ENCODE measurements at places on chromosomes 5 and 9.

GRCh38 chr9:6305954-6306563, 22.1 kb upstream of the TPD52L3 start:
- no peak for DNase-seq

DNA sequence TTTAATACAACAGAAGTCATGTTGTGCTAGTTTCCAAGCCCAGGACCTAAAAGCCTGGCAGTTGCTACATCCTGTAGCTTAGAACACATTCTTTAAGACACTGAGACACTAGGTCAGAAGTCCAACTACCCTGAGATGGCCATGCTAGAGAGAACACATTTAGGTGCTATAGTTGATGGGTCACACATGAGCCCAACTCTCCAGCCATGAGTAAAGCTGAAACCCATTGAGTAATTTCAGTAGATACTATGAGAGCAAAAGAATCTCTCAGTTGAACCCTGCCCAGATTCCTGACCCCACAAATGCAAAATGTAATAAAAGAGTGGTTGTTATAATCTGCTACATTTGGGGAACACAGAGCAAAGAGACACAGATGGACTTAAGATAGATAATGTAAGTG, 164.4 kb downstream of the SEMA5A start:
- DNase-seq: no peak

GRCh38 chr5:78809444-78809843, 160.9 kb upstream of the LHFPL2 start:
- no peak for DNase-seq

- no peak for DNase-seq
Observed at GRCh38 chr5:86644843-86645242, 27.1 kb downstream of the COX7C start.

- no peak for DNase-seq
Observed at GRCh38 chr5:149674686-149675085, 55.4 kb upstream of the PPARGC1B start.

GRCh38 chr5:121987685-121988073, 25.9 kb downstream of the SRFBP1 start:
- DNase-seq: no peak

DNA sequence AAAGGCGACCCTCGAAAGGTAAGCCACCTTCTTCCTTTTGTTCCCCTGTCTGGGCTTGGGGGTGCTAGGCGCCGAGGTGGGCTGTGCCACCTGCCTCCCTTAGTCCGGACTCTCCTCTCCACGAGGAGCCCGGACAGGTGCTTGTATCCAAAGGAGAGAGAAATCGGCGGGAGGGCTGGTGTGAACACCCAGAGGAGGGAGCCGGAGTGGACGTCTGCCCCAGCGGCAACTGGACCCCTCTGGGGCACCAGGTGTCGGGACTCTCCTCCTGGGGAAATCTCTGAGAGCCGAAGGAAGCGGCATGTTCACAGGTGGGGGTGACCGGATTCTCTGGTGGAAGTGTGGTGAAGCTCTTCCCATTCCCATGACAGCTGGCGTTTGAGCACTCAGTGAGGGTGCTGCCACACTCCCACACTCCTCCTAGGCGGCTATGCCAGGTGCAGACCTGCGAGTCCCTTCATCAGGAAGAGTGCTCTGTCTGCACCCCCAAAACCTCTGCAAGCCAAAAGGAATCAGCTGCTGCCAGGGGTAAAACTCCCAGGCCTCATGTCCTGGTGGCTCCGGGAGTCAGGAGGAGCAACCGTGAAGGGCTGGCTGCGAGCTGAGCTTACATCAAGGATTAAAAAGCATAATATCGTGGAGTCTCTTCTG, 921 bp downstream of the KCNIP1 start:
- no peak for DNase-seq

GRCh38 chr9:136342181-136343120, 15.1 kb downstream of the GPSM1 start:
- peak; percentile 72 for DNase-seq

DNA sequence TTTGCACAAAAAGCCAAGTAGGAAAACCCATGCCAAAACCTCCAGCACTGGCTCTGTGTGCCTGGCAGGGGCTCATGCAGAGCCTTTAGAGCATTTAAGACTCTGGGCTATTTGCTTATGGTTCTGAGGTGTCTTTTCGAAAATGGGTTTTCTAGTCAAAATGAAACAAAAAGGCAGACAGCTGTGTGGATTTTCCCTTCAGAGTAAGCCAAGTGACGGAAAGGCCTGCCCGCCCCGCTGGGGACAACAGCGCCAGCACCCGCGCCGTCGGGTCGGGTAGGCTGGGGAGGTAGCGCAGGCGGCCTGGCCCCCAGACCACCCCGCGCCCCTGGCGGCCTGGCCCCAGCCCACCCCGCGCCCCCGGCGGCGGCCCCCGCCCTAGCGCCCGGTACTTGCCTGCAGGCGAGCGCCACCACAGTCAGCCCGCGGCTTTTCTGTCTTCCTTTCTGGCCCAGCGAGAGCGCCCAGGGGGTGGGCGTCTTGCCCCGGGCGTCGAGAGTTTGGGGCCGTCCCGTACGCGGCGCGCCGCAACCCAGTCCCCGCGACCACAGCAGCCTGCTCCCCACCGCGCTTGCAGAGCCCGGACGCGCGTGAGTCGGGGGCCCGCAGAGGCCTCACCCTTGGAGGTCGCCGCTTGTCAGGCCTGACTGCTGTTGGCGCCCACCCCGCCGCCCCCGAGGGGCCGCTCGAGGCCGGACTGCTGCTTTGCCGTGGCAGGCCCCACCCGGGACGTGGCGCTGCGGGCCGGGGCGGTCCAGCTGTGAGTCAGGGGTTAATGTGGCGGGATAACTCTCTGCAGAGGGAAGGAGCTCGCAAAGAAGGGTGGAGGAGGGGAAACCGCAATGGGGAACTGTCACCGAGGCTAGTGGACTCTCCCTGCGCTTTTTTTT, at the start of gene TICAM2:
Gene TICAM2 (minus strand): TSS at position 779 of the 890 bp plus-strand sequence. CDS start 21,223 bp downstream, outside the sequence.
- DNase-seq: peak; percentile 73

- DNase-seq: no peak
Observed at GRCh38 chr9:73095425-73095824, 56.2 kb upstream of the ANXA1 start.

DNA sequence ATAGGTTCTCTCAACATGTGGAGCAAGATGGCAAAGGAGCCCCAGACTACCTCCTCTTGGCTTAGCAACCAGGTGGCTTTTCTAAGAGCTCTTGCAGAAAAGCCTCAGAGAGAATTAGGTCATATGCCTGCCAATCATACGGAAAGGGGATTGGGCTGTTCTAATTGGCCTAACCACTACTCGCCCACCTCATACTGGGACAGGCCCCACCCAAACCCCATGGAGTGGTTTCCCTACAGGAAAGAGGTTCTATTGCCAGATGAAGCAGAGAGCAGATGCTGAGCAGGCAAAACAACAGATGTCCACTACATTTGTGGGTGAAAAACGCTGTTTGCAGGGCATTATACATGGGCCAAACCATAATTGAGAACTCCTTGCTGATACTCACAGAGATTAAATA, 29.0 kb downstream of the ABLIM3 start:
- no peak for DNase-seq
